COLO829 (cell line): ENCODE measurements at places on chromosomes 2 and 18.
A peak's percentile ranks its signal among the peaks of the same experiment; 100 is the strongest.

DNA sequence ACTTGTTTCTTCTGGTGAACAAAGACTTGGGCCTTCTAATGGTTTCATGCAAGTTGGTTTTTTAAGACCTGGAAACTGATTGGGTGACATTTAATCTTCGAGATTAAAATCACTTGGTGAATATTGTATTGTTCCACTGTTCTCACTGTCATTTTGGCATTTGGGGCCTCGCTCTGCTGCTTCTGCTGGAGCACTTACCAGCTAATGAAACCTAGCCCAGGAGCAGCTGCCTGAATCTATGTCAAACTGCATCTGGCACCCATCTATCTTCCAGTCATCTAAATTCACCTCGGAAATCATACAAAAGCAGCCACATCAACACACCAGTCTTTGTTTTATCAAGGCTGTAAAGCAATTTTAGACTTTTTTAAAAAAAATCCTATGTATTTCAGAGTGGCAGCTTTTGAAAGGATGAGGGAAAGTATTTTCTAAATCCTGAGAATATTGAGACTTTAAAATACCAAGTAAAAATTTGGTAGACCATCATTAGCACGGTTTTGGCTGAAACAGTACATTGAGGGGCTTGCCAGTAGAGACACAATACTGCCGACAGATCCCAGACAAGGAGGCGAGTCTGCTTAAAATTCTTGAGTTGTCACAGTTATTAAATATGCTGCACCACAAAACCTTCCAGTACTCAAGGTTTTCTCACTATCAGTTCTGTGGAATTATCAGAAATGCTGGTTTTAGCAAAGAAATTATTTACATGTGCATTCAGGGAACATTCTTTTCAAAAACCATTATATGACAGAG lies 26.1 kb upstream of the SERTAD2 start:
- no peak for DNase-seq

DNA sequence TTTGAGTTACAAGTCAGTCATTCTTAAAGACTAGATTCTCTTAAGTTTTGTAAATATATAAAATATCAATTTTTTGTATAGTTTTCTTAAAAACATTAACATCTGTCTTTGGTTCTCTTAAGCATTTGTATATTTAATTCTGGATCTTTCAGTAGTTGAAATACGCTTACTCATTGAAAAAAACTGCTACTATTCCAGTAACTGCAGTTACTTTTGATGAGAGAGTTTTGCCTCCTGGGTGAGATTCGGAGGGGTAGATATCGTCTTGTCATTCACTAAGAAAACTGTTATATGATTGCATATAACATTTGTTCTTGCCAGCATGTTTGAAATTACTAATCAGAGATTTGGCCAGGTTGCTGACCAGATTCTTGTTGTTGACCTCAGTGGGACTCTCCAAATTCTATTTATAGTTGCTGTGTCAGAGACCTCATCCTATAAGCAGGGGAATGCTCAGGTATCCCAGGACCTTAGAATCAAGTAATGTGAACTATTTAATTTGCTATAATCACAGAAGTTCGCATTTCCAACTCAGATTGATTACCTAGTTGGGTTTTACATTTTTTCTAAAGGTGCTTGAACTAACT lies 7.9 kb downstream of the AGPS start:
- no peak for DNase-seq

DNA sequence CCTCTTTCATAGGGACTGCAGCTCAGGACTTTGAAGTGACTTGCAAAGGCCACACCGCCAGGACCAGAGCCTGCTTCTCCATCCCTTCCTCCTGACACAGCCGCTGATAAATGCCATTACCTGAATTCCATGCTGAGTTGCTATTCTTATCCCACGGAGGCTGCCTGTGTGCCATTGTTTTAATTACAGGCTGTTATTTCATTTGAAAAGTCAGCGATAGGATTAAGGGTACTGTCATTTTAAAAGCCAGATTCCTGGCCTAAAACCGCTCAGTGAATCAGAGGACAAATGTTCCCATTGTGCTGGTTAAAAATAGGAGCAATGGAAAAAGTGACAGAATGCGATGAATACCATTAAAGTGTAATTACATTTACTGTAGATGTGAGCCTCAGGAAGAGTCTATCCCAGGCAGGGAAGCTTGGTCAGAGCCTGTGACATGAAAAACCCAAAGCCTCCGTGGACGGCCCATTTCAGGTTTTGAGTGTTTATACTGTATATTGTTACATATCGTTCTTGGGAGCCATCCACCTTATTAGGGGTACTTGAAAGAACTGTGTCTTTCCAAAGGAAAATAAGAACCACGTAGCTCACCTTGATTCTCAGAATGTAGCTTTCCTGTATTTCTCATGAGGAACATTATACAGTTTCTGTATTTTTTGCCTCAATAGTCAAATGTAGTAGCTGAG lies 41.3 kb downstream of the PDCL3 start:
- peak; percentile 92 for DNase-seq

DNA sequence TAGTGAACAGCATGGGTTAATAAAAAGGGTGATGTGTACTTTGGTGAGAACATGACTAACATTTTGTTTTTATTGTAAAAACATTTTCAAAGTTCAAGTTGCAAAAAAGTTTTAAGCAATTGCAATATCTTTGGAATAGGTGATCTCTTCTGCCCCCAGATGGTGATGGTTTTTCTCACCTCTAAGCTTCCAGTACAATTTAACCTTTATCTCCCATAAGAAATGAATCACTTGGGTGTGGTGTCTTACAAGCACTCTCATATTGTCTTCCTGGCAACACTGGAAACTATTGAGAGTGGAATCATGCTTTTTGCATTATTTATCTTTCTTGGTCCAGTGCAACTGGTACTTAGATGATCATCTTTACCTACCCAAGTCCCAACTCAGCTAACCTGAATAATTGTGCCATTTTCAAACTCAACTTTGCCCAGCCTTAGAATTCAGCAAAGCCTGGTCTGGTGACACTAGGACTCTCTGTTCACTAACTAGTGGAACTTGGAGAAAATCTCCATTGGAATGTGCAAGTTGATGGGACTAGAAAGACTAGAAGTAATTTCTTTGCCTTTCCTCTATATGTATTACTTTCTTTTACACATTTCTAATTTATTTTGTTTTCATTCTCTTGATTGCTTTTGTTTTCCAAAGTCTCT lies 964.7 kb upstream of the ZEB2 start:
- DNase-seq, result peak; percentile 2

GRCh38 chr2:10220902-10221391 lies 81.8 kb upstream of the HPCAL1 start:
- DNase-seq, result no peak

DNA sequence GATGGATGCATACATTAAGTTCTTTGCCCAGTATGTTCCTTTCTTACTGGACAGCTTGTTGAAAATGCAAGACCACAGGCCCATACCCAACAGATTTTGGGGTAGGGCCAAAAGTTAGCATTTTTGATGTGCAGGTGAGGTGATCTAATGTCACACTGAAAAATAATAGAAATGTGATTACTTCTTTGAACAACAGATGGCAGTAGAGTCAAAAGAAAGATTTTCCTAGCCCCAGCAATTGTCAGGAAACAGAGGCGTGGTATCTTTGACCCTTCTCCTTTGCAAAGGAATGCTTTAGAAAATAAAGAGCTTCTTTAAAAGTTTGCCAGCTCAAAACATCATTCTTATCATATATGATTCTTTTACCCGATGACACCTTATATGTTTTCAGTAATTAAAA lies 343.6 kb upstream of the SYT4 start:
- peak; percentile 13 for DNase-seq

DNA sequence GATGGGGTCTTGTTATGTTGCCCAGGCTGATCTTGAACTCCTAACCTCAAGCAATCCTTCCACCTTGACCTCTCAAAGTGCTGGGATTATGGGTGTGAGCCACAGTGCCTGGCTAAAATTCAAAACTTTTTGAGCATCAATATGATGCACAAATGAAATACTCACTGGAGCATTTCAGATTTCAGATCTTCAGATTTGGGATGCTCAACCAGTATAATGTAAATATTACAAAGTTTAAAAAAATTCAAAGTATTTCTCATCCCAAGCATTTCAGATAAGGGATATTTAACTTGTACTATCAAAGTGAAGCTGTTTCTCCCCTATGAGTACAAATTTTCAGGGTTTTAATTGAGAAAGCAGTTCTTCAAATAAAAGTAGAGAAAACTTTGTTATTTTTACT lies 164.1 kb upstream of the CCDC68 start:
- no peak for DNase-seq

- DNase-seq, result no peak
Observed at GRCh38 chr2:44942304-44943030, 965 bp downstream of the SIX3 start.
